Glomerular endothelial cell (primary cell): ENCODE measurements at places on chromosomes 3 and 15. TPM values are rescaled to one million over a fixed set of nuclear protein-coding genes. Genes with fewer than 3 reads are reported as not detected.
A peak's percentile ranks its signal among the peaks of the same experiment; 100 is the strongest.

DNA sequence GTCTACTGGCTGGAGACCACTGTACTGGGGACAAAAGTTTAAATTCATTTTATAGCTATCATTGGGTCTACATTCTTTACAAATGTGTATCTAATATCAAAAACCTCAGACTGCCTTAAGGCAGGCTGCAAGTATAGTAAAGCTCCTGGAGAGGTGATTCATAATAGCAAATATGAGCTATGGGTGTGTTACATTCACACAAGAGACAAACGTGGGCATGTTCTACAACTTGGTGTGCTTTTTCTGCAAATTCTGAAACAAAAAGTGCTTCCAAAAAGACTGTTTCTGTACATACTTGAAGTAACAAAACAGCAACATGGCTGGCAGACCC is 1101.4 kb downstream of the ROBO1 start:
- DNase-seq, result no peak

DNA sequence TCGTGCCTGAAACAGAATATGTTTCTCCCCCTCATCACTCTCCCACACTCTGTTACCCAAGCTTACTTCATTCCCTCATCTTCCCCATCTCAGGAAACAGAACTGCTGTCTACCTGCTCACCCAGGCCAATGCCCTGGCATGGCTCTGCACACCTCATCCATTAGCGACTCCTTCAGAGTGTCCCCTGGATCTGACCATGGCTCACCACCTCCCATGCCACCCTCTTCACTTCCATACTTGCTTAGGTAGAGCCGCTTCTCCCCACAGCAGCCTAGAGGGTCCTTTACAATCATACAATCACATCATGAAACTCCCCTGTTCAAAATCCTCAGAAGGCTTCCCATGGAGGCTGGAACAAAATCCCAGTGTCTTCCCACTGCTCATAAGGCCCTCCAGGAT is 33.9 kb upstream of the RAD18 start:
- no peak for DNase-seq

GRCh38 chr3:3666664-3667063 is 132.6 kb upstream of the LRRN1 start:
- no peak for DNase-seq

GRCh38 chr3:87873136-87873535 is 185.7 kb downstream of the CGGBP1 start:
- no peak for DNase-seq

- no peak for DNase-seq
Measured at GRCh38 chr15:70385711-70386110, 288.0 kb upstream of the TLE3 start.

DNA sequence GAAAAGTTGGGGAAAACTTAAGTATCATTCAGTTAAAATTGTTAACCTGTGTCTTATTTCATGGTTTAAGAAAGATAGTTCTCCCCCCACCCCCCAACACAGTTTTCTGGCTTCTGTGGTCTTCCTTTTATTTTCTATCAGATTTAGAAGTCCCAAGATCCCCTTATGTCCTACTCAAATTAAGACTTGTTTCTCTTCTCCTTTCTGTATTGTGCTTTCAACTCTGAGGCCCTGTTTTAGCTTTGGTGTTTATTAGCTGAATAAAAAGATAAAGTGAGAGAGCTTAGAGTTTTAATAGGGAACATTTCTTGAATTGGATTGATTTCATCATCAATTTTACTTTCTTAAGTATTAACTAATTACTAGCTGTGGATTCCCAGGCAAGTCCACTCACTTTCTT is 62.6 kb downstream of the AKAP13 start:
- no peak for DNase-seq

GRCh38 chr3:15553749-15554148 is 32.2 kb upstream of the COLQ start:
- DNase-seq, result no peak

- DNase-seq, result peak; percentile 34
Measured at GRCh38 chr3:161415506-161416231, 44.4 kb upstream of the SPTSSB start.

GRCh38 chr3:35659768-35660167 is 20.4 kb downstream of the ARPP21 start:
- DNase-seq, result no peak

DNA sequence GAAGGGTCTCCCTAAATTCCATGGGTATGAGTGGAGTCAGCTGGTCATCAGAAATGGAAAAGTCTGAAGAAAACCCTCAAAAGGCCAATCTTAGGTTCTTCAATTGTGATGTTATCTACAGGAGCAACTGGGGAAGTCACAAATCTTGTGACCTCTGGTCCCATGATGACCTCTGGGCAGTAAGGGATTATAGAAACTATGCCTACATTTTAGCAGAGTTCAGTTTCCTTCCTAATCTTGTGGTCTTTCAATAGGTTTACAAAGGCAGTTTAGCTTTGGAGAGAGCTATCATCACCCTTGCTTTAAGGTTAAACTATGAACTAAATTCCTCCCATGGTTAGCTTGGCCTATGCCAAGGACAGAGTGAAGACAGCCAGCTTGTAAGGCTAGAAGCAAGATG is 225.1 kb downstream of the DPH6 start:
- no peak for DNase-seq

DNA sequence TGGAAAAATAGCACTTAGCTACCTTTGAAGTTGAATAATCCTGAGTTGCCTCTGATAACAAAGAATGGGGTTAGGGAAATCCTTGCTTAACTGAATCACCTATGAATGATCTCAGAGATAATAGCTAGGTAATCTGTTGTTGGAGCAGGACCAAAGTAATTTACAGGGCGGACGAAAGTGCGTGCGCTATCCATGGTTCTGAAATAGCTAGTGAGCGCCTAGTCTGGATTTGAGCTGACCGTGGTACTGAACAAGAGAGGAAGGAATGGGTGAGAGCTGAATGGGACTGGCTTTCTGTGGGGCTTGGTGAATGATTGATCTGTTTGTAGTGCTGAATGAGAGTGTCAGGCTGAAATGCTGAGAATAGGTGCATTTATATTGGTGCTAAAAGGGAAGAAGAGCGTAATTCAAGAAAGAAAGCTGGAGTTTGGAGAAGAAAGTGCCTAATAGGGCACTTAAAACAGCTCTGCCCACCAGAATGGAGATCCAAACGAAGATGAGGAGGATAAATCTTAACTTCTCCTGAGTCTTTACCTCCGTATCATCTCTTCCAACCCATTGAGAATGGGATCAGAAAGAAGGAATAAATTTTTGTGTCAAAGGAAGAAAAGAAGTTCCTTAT is 10.1 kb downstream of the SCN10A start:
- DNase-seq, result peak; percentile 62

Gene HYAL1
- 0.73 and 1.2 TPM in 2 replicates for total RNA-seq

Gene GPR160
- 6.9 and 7.9 TPM in 2 replicates for total RNA-seq

Gene SEMA6D
- total RNA-seq, result 2.7 and 5.6 TPM in 2 replicates

Gene C2CD4B
- total RNA-seq, result 94.0 and 176 TPM in 2 replicates
